ENCODE measurements at places on chromosomes 12 and 14. TPM values are rescaled to one million over a fixed set of nuclear protein-coding genes. Genes with fewer than 3 reads are reported as not detected.

DNA sequence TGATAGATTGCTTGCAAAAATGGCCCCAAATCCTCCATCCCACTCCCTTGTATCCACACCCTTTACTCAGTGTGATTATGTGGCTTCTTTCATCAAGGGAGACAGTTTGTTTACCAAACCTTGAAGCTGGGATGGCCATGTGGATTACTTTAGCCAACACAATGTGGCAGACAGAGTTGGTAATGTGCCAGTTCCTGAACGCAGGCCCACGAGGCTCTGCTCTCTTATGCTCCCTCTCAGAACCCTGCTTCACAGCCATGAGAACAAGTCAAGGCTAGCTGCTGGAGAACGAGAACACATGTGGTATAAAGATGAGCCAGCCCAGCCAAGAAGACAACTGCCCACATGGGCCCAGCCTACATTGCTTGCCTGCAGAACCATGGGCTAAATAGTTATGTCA lies 162.3 kb downstream of the NDUFA12 start:
- no peaks in the 10 kb centered on the region for H3K36me3 ChIP-seq
- no peaks in the 10 kb centered on the region for H3K4me1 ChIP-seq
- no peak overlapping the region for H3K27ac ChIP-seq

DNA sequence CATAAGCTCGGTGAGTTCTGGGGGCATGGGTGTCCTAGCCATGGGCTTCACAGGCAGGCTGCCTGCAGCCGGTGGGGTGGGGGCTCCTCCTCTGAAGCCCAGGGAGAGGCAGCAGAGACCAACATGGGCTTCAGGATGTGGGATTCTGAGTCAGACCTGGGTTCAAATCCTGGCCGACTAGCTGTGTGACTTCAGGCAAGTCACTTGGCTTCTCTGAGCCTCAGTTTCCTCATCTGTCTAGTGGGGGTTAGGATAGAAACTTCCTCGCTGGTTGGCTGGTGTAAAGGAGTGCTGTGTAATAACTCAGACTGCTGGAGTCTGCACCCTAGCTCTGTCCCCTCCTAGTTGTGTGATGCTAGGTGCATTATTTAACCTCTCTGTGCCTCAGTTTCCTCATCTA lies 12.2 kb downstream of the RNFT2 start:
- H3K4me1 ChIP-seq: no peaks in the 10 kb centered on the region
- H3K27ac ChIP-seq: no peak overlapping the region
- H3K36me3 ChIP-seq: no peaks in the 10 kb centered on the region
- no peaks in the 10 kb centered on the region for H3K27me3 ChIP-seq

DNA sequence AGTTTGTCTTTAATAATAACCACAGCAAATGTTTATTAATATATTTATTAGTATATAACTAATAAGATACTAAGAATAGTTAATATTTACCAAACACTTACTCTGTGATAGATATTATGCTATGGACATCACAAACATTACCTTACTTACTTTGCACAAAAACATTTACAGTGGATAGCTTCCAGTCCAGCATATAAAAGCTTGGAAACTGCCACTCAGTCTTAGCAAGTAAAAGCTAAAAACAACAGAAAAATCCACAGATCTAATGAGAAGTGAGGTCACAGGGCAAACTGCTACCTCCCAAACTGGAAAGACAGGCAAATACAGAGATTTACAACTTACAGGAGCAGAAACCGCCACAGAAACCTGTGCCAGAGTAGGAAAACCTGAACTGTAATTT lies 99.8 kb downstream of the METTL25 start:
- DNase-seq: no peak
- no peak overlapping the region for H3K4me3 ChIP-seq
- H3K27ac ChIP-seq: no peak overlapping the region
- H3K27me3 ChIP-seq: no peaks in the 10 kb centered on the region
- no peaks in the 10 kb centered on the region for H3K4me1 ChIP-seq

- no peaks in the 10 kb centered on the region for H3K36me3 ChIP-seq
- H3K4me3 ChIP-seq: no peak overlapping the region
- H3K27me3 ChIP-seq: no peaks in the 10 kb centered on the region
- no peaks in the 10 kb centered on the region for H3K4me1 ChIP-seq
- no peak overlapping the region for H3K27ac ChIP-seq
These were observed 8.8 kb upstream of the TUBA1C start for GRCh38 chr12:49255857-49256637.

DNA sequence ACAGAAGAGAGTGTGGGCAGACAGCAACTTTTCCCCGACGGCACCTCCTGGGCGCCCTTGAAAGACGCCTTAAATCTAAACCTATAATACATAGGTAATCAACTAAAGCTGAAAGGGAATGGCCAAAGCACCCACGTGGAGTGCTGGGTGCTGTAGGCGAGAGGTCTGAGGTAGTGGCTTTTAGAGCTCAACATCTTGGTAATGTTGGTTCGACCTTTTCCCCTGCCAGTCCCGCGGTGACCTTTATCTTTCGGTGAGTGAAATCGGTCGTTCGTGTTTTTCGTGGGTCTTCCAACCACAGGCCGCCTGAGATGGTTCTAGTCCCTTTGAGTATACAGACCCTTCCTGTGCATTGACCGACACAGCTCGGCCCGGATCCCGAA lies 9.1 kb downstream of the OR6S1 start:
- H3K27ac ChIP-seq: no peak overlapping the region
- H3K4me3 ChIP-seq: peak overlapping the region; percentile 48
- H3K4me1 ChIP-seq: no peaks in the 10 kb centered on the region
- DNase-seq: no peak
- no peaks in the 10 kb centered on the region for H3K36me3 ChIP-seq

Gene UNC79
- 0.18 TPM for polyA plus RNA-seq

Gene CYP27B1
- polyA plus RNA-seq: 1.7 TPM

Gene TTC9
- 0.22 TPM for polyA plus RNA-seq

Measured in small intestine (tissue), 16 donors.